ENCODE measurements at places on chromosomes 7 and 10.
A peak's percentile ranks its signal among the peaks of the same experiment; 100 is the strongest.

DNA sequence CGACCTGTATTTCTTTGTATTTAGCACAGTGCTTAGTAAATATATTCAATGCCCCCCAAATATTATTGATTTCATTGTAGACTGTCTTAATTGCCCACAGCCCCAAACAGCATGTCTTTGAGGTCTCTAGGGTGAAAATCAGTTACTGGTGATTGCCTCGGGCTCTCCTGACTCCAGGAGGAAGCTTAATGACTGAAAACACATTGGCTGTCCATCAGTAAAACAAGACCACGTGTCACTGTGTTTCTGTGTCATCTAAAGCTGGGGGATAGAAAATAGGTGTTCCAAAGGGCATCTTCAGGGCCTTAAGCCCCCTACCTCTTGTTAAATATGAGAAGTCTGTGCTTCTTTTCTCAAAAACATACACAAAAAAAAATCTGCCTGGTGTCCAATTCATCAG, 67.9 kb downstream of the CACNA2D1 start:
- no peak for DNase-seq

- no peak for DNase-seq
These were observed 6.4 kb downstream of the HEPACAM2 start for GRCh38 chr7:93219868-93220267.

DNA sequence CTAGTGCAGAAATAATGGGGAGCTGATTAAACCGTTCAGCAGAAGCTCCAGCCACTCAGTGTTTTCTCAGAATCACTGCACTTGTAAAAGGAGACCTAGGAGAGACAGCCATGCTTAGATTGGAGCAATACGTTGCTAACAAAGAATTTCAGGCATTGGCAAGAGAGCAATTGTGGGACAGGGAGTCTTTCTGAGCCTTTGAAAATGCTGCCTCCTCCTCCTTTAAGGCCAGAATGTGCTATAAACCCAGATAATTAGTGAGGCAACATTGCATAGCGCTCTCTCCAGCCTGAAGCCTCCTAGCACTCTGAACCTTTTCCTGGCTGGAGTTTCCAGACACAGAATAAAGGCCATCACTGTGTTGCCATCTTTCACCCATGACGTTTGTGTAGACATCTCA, 18.5 kb upstream of the PTPRN2 start:
- peak; percentile 24 for DNase-seq

DNA sequence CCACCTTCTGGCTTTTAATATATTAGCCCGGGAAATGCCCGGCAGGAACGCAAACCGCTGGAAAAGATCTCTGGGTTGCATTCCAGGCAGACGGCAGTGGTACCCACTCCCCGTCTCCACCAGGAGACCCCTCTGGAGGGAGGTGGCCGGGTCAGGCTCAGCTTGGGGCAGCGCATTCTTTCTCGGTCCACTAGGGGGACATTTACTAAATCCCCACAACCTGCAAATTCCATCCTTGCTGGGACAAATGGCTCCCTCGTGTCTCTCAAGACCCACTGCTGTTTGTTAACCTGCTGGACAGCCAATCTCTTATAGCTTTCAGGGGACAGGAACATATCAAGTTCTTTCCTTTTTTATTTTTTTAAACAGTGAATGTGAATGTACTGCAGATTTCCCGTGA, 45.8 kb upstream of the CARD11 start:
- DNase-seq: no peak

- no peak for DNase-seq
These were observed 100.6 kb downstream of the ZNF438 start for GRCh38 chr10:30931094-30931493.

GRCh38 chr7:38839851-38840250, 69.1 kb downstream of the VPS41 start:
- no peak for DNase-seq

DNA sequence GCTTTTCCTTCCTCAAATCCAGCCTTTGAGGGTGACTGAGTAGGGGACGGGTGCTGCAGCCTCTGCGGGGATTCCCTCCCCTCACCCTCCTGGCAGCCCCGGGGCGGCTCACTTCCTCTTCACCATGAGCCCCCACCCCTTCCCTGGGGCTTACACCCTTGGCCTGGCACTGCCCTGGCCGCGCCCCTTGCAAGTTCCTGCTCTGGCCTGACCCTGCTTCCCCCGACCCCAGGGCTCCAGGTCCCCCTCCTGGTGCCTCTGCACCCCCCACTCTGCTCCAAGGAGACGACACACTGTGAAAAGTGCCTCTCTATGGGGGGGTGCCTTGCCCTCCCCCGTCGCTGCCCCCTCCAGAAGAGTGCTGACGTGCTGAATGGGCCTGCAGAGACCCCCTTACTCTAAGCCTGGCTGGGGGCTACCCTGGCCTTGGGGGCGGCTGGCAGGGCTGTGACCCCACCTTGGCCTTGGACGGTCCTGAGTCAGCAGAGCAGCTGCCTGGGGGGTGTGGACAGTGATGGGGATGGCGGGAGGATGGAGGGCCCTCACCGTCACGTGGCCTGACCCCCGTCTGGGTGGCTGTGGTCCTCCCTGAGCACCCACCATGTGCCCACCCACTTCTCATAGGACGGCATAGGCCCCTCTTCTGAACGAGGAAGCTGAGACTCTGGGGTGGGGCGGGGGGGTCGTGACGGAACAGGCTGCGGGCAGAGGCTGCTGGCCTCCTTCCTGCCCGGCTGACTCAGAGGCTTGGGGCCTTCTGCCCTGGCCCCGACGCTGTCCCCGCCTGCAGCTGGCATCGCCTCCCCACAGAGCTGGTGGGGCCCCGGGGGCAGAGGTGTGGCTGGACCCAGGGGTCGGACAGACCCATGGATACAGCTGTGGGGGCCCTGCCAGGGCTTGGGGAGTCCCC, 9.8 kb downstream of the LFNG start:
- peak; percentile 55 for DNase-seq

DNA sequence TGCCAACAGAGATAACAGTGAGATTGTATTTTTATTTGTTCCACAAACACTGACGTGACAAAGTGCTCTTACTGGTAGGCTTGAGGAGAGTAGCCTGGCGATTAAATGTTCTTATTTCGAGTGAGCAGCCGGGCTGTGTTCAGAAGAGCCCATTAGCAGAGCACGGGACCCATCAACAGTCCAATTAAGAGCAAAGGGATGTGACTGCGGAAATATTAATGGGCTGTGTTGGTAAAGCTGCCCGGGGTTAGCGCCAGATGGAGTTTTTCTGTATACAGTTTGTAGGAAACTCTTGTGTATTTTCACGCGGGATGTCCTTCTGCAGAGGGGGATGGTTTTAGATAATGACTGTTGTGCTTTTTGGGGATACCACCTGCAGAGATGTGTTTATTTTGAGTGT, 104.3 kb downstream of the KIAA1217 start:
- no peak for DNase-seq

DNA sequence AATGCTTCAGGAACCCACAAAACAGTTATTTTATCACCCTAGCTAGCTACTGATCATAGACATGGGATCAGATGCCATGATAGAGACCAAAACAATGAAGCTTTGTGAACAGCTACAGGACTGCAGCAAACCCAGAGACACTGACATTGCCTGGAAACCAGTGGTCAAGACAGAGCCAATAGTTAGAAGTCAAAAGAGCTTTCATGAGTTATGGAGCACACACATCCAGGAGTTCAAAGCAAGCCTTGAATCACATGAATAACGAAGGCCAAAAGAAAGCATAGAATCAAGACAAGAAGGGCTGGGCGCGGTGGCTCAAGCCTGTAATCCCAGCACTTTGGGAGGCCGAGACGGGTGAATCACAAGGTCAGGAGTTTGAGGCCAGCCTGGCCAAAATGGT, 34.5 kb upstream of the GSAP start:
- no peak for DNase-seq

- DNase-seq: no peak
These were observed 24.6 kb upstream of the MKLN1 start for GRCh38 chr7:131302876-131303707.

DNA sequence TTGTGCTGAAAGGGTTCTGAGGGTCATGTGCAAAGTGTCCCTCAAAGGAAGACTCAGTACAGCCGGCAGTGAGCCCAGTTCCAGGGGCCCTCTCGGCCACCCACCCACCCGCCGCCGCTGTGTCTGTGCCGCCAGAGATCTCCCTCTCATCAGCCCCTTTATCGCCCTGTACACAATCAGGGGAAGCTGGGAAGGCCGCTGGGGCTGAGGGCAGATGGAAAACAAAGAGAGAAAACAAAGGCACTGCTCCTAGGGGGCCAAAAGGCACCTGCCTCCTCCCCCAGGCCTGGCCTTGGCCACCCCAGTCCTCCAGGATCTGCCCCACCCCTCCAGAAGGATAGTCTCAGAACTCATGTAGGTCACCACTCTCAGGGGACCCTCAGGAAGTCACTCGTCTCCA, 67.0 kb downstream of the ZMIZ1 start:
- DNase-seq: no peak

DNA sequence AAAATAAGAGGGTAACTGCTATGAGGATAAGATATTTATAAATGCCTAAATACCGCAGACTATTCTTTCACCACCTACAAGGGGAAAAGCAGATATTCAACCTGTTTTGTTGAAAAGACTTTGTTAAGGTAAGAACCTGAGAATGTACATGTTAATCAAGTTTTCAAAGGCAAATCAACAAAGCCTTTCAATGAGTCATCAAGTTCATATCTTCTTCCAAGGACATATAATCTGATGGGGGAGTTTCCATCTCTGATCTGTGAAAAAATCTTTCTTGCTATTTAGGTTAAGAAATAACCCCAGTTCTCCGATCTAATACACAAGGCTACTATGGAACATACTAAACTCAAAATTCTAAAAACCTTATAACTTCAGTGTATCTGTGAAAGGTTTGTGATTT, 40.0 kb upstream of the ANLN start:
- DNase-seq: no peak

All from fibroblast of skin of back (primary cell).